ENCODE measurements at places on chromosomes 7 and 10.
A peak's percentile ranks its signal among the peaks of the same experiment; 100 is the strongest.

DNA sequence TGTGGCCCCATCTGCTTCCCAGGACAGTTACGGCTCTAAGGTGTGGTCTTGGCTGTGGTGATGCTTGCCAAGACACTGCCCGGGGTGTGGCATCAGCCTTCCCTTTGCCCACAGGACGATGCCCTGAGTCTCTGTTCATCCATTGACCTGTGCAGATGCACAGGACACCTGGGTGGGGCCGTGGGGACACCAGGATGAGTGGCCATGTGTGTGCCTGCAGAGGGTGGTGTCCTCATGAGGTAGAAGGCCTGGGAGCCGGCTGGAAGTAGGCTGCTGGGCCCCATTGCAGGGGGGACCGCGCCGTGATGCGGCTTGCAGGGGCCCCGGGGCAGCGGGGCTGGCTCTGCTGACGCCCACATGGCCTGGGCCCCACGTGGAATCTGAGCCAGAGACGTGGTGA lies 22.4 kb upstream of the PWWP2B start:
- DNase-seq: no peak

DNA sequence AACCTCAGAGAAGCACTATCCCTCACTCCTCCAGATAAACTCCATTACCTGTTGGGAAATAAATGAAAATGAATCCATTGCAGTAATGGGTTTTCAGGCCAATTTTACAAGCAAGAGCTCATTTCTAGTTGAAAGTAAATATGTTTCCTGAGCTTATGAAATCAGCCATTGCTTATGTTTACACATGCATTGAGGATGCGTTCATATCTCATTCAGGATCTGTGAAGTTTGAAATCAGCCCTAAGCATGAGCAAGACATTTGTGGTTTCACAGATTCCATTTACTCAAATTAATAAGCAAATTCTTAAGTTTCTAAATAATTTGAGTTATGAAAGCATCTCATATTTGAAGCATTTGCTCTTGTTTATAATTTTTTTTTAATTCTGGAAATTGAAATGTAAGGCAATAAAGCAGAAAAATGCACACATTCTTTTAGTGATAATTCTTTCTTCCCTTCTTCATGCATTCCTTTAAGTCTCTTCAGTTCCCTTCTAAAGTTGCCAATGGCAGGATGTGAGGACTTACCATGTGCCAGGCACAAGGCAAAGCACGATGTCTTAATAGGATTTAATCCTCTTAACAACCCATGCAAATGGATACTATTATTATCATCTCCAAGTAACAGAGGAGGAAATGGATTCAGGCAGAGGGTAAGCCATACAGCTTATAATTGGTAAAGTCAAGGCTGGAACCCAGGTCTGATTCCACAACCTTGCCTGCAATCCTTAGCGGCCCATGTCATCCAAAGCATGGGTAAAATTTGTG lies 35.0 kb upstream of the CTTNBP2 start:
- no peak for DNase-seq

GRCh38 chr7:2301511-2301863 lies 12.8 kb downstream of the SNX8 start:
- DNase-seq: no peak

- DNase-seq: no peak
Measured at GRCh38 chr7:98283127-98283886, 1.8 kb downstream of the BRI3 start.

- no peak for DNase-seq
Measured at GRCh38 chr7:46383605-46384004, 462.5 kb upstream of the IGFBP3 start.

DNA sequence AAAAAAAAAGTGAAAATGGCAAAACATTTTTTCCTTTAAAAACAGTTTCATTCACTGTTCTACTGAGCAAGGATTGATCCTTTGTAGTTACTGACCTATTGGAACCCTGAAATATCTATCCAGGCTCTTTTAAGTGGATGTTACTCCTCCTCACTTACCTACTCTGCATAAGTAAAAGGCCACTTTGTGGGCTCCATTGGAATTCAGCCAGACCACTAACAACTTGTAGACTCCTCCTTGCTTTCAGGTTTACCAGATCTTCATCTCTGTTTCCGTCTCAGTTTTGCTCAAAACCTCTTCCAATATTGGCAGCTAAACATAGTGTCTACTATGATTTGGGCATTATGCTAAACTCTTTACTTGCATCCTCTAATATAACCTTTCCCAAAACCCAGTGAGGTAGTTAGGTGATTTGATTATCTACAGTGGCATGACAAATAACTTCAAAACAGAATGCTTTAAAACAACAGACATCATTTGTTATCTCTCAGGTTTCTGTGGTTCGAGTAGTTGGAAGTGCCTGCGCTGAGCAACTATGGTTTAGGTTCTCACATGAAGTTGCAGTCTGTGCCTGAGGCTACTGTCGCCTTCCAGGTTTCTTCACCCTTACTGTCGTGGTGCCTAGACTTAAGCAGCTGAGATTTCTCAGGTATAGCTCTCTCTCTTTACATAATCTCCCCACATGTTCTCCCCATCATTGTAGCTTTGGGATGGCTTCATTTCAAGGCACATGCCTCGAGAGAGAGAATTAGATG lies 698.2 kb downstream of the REEP3 start:
- DNase-seq: no peak

- no peak for DNase-seq
Measured at GRCh38 chr10:106242301-106242700, 922.2 kb downstream of the SORCS1 start.

GRCh38 chr10:60456053-60456452 lies 66.4 kb upstream of the ANK3 start:
- DNase-seq: no peak

DNA sequence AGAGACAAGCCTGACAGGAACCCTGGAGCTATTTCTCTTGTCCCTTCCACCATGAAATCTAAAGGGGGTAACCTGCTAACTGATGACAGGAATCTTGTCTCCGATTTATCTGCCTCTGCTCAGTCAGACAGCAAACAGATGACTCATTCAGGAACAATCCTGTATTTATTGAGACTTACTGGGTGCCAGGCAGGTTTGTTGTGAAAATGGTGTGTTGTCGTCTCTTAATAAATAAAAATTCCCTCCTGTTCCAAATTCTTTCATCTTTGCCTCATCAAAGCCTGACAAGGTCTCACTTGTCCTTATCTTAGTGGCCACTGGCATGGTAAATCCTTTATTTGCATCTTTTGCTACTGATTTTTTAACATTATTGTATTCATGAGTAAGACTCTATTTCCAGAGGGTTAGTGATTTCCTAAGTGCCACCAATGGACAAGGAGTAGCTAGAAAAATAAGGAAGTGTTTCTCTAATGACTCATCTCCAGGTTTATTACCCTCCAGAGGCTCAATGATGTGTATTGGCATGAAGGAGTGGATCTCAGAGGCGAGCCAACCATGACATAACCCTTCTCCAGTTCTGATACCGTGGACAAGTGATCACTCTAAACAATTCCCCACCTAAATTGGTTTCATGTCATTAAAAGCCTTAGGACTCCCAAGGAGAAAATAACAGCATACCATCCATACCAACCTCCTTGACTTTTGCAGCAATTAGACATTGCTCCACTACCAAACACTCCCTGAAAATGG lies 724.0 kb downstream of the GRID1 start:
- DNase-seq: peak; percentile 40

- peak; percentile 18 for DNase-seq
Measured at GRCh38 chr7:65798111-65799075, 74.5 kb upstream of the VKORC1L1 start.

DNA sequence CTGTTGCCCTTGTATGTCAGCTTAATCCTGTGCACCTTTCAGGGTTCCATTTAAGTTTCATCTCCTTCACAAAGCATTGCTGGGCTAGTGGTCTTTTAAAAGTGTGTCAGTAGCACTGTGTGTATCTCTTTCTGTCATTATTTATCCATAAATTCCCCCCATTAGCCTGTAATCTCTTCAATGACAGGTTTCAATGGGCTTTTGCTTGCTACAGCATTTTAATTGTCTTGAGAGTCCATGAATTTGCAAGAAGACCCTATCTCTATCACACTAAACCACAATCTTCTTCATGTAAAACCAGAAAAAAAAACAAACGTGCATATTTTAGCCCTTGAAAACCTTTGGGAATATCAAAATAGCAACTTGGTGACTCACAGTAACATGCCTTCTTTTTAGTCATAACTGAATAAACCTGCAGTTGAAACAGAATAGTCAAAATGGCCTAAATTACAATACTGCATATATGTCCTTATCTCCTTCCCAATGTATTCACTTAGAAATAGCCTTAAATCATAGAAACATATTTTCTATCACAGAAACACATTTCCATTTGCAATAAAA lies 118.6 kb downstream of the PON1 start:
- DNase-seq: peak; percentile 65

- DNase-seq: no peak
Measured at GRCh38 chr10:19977097-19977521, 160.9 kb downstream of the PLXDC2 start.

- DNase-seq: peak; percentile 47
Measured at GRCh38 chr10:126902157-126902556, 3.1 kb upstream of the DOCK1 start.

- DNase-seq: no peak
Measured at GRCh38 chr10:22259280-22259679, 41.5 kb upstream of the EBLN1 start.

DNA sequence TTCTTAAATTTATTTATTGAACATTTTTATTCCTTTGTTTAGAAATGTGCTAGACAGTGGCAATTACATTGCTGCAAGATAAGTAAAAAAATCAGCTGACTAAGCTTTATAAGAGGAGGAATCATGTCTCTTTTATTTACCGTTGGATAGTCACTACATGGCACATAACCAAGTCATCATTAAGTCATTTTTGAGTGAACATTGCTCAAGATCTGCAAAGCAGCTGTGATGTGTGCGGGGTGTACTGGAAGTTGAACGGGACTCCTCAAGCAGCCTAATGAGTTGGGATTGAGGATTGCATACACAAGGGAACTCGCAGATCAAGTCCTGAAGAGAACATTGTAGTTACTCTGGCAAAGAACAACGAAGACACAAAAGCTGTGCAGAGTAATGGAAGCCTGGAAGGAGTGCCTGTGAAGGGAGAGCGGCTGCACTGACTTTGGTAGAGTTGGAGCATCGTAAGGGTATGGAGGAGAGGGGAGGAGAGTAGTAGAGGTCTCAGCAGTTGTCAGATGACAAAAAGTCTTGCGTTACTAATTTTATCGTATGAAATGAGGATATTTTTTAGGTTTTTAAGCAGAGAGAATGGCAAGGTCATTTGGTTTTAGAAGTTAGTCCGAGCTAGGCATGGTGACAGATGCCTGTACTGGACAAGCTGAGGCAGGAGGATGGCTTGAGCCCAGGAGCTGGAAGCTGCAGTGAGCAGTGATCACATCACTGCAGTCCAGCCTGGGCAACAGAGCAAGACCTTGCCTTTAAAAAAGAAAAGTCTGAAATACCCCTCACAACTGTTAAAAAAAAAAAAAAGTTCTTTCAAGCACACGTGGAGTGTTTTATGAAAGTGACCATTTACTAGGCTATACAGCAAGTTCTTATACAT lies 95.1 kb downstream of the BMPR1A start:
- peak; percentile 11 for DNase-seq

- no peak for DNase-seq
Measured at GRCh38 chr10:113549856-113550255, 3.0 kb upstream of the HABP2 start.

- DNase-seq: no peak
Measured at GRCh38 chr10:11921800-11922392, 98.7 kb downstream of the PROSER2 start.

- no peak for DNase-seq
Measured at GRCh38 chr7:33971106-33971505, 65.8 kb downstream of the BMPER start.

GRCh38 chr7:7596176-7596575 lies 29.5 kb downstream of the MIOS start:
- DNase-seq: no peak

DNA sequence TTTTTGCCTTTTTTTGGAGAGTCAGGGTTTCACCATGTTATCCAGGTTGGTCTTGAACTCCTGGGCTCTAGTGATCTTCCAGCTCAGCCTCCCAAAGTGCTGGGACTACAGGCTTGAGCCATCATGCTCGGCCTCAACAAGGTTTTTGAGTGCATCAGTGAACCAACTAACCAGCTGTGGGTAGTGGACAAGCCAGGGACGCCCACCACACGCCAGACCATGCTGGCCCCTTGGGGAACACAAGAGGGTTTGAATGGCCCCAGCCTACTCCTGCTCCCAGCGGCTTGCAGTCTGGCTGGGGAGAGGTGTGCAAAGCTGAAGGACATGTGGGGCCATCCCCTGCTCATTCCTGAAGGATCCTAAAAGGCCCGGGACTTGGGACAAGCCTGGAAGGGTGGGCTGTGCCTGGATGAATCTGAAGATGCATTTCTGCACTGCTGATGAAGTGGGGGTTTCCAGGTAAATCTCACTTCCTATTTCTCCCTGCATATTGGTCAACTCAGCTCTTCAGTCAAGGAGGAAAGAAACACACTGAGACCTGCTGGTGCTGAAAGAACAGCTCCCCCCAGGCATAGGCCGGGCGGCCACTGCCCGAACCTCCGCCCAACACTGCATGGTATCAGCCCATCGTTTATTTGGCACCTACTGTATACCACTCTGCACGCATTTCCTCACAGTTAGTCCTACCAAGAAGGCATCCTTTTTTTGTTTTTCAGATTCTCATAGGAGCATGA lies 6.9 kb downstream of the MMD2 start:
- no peak for DNase-seq

DNA sequence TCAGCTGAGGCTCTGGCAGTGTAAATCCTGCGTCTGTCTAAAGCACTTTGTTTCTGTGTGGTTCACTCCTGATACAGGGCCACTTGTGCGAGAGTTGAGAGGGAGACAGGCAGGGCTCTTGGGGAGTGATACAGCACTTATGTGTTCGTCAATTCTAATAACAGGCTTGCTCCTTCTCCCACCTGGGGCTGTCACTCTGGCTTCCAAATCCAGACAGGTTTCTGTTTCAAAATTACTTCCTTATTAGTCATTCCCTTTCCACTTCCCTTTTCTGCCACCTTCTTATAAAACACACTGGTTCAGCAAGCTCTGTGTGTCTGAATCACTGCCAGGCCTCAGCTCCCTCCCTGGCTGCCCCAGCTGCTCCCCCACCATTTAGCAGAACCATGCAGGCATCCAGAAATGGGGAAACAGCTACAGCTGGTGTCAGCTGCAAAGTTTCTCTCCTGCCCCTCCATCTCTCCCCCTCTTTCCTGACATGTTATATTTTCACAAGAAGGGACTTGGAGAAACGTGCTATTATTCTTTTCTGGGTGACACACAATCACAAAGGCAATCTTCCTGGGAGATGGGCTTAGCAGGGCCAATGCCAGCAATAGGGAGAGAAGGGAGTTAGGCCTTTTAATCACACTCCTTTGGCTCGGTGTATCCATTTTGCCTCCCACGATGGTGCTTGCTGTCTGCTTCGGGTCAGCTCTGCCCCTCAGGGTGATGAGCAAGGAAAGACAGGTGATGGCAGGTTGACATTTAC lies 58.4 kb upstream of the ZNRF2 start:
- peak; percentile 75 for DNase-seq

DNA sequence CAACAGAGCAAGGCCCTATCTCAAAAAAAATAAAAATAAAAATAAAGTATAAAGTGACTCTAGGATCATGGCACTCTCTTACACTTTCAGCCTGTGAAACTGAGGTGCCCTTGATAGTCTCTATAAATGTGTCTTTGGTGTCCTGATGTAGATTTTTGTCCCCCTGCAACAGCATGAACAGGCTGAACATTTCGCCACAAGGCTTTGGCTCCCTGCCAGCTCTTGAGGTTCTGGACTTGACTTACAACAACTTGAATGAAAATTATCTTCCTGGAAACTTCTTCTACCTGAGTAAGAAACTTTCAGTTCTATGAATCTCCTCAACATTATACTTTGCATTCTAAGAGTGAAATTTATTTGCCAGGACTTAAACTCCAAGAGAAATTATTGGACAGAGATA lies 48.1 kb upstream of the BMS1 start:
- DNase-seq: no peak

All from astrocyte of the cerebellum (primary cell).